AG09319 (cell line): ENCODE measurements at places on chromosomes 7 and 10.
A peak's percentile ranks its signal among the peaks of the same experiment; 100 is the strongest.

- no peak for DNase-seq
Observed at GRCh38 chr7:30555525-30555924, 39.2 kb upstream of the GARS1 start.

- no peak for DNase-seq
Observed at GRCh38 chr7:139232377-139232717, 1.3 kb downstream of the UBN2 start.

DNA sequence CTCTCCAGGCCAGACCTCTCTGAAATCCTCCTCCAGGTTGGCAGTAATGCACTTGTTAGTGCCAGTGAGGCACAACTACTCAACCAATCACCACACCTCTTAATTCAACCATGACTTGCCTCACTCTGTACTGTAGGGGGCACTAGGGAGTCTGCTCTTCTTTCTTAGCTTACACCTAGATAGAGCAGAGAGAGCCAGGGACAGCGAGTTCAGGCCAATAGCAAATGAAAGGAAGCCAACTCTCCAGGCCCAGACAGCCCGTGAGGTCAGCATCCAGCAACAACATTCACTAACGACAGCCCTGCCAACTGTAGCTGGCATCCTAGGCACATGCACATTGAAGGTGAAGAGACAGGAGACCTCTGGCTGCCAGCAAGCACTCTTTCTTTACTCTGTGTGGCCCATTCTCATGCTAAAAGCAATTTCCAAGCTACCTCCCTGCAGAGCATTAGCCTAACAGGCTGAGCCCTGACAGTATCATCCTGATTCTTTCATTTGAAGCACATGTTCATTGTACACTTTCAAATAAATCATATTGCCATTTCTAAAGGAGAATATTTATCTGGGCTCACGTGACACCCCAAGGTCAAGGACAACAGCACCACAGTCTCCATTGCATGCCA, 136.3 kb downstream of the DPY19L1 start:
- no peak for DNase-seq

DNA sequence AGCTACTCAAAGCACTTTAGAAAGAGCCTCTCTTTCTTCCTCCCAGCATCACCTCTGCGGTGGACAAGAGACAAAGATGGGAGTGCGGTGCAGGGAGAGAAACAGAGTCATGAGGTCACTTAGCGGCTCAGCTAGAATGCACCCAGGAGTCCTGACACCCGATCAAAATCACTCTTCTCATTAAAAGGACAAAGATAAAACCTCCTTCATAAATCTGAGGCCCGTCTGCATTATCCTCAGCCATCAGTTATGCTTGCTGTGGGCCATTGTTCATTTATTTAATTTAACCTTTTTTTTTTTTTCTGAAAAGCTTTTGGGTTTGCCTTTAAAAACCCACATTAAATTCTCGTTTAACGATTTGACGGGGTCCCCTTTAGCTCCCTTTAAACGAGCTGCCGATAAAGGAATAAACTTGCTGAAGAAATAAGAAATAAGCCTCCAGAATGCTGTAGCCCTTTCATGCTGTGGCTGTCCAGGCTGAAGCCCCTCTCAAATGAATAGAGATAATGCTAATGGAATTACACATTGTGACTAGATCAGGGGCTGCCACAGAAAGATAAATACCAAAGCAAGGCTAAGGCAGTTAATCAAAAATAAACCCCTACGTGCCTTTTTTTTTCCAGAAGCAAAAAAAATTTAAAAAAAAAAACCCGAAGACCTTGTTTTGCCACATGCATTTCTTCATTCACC, 16.1 kb upstream of the PLXNA4 start:
- DNase-seq = no peak

DNA sequence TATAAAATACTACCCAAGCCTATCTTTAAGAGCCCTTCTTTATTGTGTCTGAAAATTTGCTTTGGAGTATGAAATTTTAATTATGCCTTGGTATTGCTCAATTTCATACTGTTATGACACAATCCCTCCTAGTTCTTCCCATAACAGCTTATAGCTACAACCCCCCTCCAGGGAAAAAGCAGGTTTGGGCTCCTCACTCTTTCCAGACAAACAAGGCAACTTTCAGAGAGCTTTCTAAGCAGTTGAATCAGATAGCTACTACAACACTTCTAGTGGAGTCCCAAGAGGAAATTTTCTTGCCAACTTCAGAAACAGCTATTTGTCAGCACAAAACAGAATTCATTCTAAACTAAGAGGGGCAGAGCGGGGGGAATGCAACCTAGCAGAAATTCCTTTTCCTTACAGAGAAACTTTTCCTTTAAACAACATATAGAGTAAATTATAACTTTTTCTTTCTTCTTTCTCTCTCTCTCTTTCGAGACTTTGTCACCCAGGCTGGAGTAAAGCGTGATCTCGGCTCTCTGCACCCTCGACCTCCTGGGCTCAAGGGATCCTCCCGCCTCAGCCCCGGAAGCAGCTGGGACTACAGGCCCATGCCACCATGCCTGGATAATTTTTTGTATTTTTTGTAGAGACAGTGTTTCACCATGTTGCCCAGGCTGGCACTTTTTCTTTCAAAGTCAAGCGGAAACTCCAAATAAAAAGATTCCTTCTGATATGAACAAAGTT, 26.0 kb upstream of the JMJD1C start:
- peak; percentile 63 for DNase-seq

DNA sequence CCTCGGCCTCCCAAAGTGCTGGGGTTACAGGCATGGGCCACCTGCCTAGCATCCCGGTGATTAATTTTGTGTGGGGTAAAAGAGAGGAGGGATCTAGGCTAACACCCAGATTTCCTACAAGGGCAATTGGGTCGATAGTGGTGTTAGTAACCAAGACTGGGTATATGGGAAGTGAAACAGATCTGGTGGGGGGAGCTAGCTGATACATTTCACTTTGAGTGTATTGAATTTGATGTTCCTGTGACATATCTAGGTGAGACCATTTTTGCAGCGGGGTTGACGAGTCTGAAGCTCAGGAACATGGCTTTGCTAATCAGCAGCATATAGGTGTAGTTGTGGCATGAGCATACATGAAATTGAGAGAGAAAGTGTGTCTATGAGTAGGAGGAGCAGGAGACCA, 12.0 kb downstream of the CLCN1 start:
- DNase-seq = no peak

- DNase-seq = no peak
Observed at GRCh38 chr10:51400392-51401096, 298.9 kb downstream of the CSTF2T start.

GRCh38 chr7:22074897-22075296, 129.2 kb upstream of the CDCA7L start:
- no peak for DNase-seq

- DNase-seq = peak; percentile 28
Observed at GRCh38 chr7:98922392-98923187, 44.3 kb downstream of the TRRAP start.

GRCh38 chr7:7867846-7868571, 100.6 kb upstream of the GLCCI1 start:
- no peak for DNase-seq

DNA sequence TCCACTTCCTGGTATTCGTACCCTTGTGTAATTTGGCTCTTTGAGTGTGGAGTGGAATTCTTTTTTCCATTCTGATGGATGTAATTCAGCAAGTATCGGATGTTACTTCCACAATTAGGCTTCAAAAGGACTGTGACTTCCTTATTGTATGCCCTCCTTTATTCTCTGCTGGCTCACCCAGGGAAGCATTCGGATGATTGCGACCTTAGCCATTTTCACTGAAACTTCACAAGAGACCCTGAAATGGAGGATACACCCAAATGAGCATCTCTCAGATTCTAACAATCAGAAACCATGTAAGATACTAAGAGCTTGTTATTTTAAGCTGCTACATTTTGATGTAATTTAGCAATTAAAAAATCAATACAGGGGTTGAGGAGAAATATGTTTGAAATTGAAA, 493.1 kb downstream of the DNAJB9 start:
- no peak for DNase-seq

- DNase-seq = no peak
Observed at GRCh38 chr10:12482587-12482986, 133.2 kb downstream of the CAMK1D start.

DNA sequence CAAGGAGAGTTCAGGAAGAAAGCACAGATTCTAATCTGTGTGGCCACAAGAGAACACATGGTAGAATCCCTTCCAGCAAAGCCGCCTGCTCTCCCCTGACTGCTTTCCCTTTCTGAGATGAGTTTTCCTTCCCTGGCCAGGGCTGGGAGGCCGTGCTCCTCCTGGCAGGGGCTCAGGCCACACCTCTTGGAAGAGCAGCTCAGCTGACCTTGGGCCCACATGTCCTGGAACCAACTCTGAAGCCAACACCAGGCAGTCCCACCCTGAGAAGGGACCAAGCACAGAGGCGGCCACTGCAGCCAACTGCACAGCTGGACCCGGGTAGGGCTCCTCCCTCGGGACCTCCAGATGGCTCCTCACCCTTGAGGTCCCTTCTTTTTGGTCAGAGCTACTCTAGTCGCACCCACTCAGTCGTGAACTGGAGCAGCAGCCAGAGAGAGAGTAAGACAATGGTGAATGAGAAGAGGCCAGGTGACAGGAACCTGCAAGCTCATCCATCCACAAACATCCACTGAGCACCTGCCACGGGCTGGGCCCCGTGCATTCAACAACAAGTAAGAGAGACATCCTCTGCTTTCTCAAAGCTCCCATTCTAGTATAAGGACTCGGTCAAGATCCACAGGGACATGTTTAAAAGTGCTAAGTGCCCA, 40.3 kb downstream of the FAM53B start:
- peak; percentile 32 for DNase-seq

GRCh38 chr10:129888784-129889616, 75.1 kb downstream of the EBF3 start:
- DNase-seq = no peak

- DNase-seq = no peak
Observed at GRCh38 chr10:2686691-2687090, 380.7 kb upstream of the PFKP start.

- no peak for DNase-seq
Observed at GRCh38 chr10:121457729-121458128, 140.5 kb downstream of the FGFR2 start.

DNA sequence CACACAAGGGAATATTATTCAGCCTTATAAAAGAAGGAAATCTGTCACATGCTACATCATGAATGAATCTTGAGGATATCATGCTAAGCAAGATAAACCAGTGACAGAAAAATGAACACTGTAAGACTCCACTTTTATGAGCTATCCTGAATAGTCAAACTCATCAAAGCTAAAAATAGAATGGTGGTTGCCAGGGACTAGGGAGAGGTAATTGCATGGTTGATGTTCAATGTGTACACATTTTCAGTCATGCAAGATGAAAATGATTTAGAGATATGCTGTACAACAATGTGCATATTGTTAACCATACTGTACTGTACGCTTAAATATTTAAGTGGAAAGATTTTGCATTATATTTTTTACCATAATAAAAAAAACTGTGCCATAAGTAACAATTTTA, 1349.1 kb downstream of the XPNPEP1 start:
- DNase-seq = no peak

DNA sequence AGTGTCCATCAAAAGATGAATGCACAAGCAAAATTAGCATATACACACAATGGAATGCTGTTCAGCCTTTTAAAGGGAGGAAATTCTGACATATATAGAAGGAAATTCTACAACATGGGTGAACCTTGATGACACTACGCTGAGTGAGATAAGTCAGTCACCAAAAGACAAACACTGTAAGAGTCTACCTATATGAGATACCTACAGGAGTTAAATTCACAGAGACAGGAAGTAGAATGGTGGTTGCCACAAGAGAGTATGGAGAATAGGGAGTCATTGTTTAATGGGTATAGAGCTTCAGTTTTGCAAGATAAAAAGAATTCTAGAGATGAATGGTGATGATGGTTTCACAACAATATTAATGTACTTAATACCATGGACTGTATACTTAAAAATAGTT, 51.8 kb downstream of the HERC4 start:
- DNase-seq = no peak

GRCh38 chr10:14478604-14479003, 147.9 kb upstream of the FRMD4A start:
- peak; percentile 68 for DNase-seq

DNA sequence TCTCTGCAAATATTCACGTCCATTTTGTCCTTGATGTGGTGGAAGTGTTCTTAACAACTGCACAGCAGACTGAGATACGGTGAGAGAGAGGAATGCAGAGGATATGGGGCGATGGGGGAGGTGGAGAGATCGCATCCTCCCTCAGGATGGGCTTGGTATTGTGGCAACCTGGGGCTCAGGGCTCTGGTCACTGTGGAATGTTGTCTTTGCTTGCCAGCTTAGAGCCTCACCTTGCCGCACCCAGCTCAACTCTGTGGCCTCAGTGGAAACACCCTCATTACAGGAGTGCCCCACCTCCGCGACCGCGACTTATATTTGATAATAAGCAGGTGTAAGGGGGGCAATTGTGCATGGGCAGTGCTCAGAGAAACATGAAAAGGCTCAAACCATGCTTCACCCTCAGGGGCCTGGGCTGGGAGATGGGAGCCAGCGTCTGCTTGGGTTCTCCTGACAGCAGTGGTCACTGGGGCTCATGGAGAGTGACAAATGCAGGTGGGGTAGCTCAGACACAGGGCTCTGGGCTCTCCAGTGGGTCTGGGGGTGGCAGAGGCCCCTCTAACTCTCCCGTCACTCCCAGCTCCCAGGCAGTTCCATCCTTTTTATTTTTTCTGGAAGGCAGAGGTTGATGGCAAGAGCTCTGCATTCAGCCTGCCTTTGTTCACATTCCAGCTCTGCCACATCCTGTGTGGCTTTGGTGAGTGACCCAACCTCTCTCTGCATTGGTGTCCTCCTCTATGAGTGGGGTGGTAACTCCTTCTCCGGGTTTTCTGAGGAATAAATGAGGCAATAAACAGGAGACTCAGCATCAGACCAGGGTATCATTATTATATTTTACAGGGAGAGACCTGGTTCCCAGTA, 43.1 kb upstream of the EMX2 start:
- no peak for DNase-seq

DNA sequence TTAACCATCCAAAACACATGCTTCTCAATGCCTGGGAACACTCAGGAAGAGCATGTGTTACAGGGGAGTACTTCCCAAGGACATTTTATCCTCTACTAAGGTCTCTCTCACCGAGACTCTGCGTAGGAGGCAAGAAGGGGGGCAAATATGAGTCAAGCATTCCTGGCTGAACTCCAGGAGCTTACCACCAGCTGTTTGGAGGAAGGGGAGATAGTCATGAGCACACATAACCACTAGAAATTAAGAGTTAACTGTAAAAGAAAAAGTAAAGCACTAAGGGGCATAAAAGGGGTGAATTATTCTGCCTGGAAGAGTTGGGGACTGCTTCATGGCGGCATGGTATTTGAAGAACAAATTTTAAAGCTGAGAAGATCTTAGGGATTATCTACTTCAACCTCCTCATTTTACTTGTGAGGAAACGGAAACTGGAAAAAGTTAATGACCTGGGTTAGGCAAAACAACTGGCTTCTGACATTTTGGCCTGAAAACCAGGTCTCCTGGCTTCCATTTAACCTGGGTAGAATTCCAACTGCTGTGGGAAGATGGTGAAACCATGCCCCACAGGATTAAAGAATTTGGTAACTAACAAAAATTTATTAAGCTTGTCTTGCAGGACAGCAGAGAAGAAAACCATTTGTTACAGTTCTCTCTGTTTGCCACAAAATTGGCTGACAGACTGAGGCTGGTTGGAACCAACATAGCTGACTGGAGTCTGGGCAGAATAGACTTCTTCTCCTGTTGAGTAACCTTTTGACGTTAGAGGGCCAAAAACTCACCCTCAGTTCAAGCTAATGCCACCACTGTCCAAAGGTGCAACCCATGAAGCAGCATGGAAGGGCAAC, 85.5 kb downstream of the SLC25A13 start:
- peak; percentile 31 for DNase-seq
